ENCODE measurements at places on chromosomes 1 and 21. TPM values are rescaled to one million over a fixed set of nuclear protein-coding genes. Genes with fewer than 3 reads are reported as not detected.

Gene PGLYRP4
- not detected for total RNA-seq

Gene RPL5
- 958 TPM for total RNA-seq

Gene IL6R
- 25.2 TPM for total RNA-seq

Gene OR2AK2
- not detected for total RNA-seq

Gene LAD1
- 0.09 TPM for total RNA-seq

- peak; percentile 74 for DNase-seq
Observed at GRCh38 chr1:16138772-16139221, 17.1 kb downstream of the EPHA2 start.

DNA sequence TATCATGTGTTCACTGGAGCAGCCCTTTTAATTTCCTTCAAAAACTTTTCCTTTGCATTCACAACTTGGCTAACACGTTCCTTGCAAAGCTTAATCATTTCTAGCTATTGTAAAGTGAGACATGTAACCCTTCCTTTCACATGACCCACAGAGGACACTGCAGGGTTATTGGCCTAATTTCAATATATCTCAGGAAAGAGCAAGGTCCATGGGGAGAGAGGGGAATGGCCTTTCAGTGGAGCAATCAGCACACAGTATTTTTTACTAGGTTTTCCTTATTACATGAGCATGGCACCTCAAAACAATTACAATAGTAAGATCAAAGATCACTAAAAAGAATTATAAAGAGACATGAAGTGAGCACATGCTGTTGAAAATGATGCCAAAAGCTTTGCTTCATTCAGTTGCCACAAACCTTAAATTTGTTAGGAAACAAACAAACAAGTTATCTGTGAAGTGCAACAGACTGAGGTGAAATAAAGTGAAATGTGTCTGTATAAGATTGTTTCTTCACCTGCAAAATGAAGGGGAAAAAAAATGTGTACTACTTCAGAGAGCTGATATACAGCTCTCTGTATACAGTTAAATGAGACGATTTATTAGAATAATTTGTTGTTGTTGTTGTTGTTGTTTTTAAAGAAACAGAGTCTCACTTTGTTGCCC lies 61.5 kb downstream of the EIF4G3 start:
- peak; percentile 84 for DNase-seq

DNA sequence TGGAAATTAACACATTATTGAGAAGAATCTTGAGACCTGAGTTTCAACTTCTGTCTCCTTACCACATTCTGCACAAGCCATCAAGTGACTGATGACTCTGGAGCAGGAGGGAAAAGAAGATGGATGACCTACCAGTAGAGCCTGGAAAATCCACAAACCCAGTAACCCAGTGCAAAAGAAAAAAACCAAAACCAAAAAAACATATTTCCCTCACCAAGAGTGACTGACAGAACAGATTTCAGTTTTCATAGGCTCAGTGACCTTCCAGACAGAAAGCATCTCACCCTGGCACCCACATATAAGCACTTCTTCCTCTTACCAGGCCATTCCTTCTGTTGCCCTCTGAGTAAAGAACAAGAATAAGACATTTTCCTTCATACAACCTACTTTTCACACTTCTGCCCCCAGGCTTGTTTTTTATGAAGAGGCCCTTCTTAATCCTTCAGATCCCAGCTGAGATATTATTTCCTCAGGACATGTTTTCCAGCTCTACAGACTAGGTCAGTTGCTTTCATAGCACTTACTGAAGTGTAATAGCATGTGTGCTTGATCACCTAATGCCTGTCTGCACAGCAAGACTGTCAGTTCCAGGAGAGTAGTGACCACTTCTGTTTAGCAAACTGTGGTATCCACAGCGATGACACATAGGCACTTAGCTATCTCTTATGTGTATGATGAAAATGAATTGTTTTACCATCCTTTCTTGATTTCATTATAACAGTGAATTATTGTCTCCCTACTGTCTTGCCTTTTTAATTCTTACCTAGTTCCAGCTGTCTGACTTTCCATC lies 4.0 kb downstream of the TSACC start:
- DNase-seq: no peak

DNA sequence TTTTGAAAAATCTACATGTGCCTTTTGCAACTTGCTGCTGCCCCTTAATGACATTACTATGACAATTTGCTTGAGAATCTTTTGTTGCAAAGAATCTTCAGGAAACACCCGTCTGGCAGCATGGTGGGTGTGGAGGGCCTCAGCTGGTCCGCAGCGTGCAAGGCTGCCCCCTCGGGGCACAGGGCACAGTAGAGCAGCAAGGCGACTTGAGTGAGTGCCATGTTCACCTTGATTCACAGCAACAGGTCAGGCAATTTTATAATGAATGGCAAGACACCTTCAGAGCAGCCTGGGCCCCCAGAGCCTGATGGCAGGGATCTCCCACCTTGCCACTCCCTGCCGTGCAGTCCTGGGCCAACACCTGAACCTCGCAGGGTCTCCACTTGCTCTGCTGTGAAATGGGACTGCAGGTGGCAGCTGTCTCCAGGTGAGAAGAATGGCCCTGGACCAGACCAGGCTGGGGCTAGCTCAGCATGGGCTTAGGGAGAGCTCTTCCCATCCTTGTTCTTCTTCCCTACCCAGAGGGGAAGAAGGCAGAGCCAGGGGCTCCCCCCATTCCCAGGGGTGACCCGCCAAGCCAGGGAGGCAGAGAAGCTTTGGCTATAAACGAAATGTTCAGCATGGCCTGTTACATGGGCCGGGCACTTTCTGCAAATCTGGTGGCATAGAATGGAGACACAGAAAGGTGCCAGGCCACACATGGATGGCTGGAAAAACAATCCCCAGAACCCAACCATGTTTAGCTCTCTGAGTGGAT lies 34.5 kb upstream of the ACTRT2 start:
- no peak for DNase-seq

GRCh38 chr1:39673215-39673614 lies 1.3 kb upstream of the NT5C1A start:
- no peak for DNase-seq
